ENCODE measurements at places on chromosomes 5 and 9. TPM values are rescaled to one million over a fixed set of nuclear protein-coding genes. Genes with fewer than 3 reads are reported as not detected.

DNA sequence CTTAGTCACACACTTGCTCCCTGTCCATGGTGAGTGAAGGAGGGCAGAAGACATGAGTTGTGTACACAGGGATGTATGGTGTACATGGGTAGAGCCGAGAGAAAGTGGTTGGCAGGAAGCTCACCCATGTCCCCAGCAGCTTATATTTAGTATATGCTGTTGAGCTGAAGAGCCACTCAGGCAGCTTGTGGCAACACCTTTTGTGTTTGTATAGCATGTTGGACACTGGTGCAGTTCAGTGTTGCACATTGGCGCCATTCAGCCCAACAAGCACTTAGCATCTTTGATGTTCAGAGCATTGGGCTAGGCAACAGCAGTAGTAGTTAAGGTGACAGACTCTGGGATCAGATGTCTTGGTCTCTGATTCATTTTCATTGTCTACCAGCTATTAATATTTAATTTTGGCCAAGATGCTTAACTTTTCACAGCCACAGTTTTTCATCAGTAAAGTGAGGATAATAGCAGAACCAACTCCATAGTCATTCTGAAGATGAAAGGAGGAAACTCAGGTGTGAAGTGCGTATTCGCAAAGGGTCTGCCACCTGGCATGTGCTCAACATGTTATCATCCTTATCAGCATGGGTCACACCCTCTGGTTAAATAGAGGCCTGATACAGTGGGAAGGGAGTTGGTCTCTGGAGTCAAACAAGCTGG, 184.8 kb downstream of the NR3C1 start:
- no peak for DNase-seq

- no peak for DNase-seq
Measured at GRCh38 chr9:131104016-131104740, 7.8 kb downstream of the AIF1L start.

FYB1 gene
- 0.01 TPM for polyA plus RNA-seq

WHRN gene
- polyA plus RNA-seq, result 1.2 TPM

LHX3 gene
- polyA plus RNA-seq, result not detected

GABRA6 gene
- polyA plus RNA-seq, result not detected

PCDHB15 gene
- polyA plus RNA-seq, result 0.93 TPM
